Activated CD8-positive, alpha-beta memory T cell treated with anti-CD3 and anti-CD28 coated beads for 1 hour (primary cell): ENCODE measurements at places on chromosomes 3 and 15.

DNA sequence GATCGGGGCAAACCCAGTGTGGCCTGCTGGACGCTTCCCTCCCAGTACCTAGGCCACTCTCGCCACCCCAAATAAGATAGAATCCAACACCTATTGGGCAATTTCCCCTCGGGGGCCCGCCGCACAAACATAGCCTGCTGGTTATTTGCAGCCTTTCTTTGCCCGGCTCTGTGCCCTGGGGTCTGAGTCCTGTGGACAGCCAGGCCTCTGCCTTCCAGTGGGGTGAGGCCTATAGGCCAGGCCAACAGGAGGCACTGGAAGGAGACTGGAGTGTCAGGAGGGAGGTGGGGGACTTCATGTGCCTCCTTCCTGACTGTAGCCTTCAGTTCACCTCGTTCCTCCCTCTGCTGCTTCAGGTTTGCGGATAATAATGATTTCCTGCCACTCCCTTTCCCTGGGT, 47.4 kb upstream of the LDHAL6B start:
- DNase-seq = no peak

DNA sequence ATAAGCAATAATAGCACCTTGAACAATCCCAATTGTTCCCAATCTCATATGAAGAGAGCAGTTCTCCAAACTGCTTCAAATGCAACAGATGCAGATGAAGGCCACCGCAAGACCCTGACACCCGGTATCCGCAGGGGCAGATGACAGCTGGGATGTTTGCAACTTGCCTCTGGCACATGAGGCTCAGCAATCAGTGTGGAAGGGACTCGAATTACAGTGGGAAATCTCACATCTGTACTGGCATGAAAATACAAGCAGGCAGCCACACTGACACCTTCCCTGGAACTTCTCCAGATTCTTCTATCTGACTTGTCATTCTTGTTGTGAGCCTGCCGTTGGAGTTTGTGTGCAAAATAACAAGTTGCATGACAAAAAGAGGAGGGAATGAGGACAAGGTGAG, 68.8 kb downstream of the WDR76 start:
- DNase-seq = no peak

GRCh38 chr3:146839727-146840375, 234.7 kb upstream of the PLSCR5 start:
- DNase-seq = no peak

DNA sequence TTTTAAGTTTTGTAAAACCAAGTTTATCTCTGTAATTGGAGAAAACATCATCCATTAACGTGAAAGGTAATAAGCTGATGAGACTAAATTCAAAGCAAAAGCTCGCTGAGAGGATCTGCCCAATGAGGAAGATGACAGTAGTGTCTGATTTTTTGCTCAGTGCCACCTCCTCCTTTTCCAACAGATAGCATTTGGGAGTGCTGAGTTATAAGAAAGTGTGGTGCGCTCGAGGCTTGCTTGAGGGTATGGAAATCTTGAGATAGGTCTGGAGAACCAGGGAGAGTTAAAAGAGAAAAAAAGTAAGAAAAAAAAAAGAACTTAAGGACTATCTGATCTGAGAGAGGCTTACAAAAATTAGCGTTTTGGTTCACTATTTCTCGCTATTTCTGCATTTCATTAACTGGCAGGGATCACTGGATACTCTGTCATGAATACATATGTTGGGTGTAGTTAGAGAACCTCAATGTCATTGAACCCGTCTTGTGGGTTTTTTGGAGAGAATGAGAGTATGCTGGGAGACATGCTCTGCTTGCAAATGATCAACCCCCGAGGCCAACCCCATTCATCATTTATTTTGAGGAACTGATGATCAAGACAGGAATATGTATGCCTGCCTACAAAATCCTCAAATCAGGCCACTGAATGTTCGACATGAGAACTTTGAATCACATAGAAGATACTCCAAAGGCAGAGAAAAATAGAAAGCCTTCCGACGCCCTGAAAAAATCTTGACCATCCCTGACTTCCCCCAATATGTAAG, 973 bp upstream of the USP13 start:
- no peak for DNase-seq

DNA sequence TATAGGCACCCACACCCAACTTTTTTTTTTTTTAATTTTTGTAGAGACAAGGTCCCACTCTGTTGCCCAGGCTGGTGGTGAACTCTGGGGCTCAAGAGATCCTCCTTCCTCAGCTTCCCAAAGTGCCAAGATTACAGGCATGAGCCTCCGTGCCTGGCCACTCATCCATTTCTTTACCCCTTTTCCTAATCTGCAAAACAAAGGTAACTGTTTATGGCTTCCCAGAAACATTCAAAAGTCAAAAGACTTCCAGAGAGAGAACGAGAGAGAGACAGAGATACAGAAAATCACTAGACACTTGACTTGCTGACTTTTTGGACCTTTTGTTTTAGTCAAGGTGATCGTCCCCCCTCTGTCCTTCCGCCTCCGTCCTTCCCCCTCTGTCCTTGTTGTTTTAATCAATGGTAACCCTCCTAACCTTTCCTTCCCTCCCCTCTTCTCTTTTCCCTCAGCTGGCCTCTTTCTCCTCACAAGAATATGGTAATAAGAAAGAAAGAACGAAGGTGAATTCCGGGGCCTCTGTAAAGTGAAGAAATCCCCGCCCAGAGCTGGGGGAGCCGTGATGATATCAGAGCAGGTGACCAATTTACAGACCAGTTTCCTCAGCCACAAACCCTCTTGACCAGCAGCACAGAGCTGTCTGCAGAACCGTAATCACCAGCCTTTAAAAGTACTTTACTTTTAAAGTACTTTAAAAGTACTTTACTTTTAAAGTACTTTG, 21.9 kb downstream of the KLHL6 start:
- no peak for DNase-seq

DNA sequence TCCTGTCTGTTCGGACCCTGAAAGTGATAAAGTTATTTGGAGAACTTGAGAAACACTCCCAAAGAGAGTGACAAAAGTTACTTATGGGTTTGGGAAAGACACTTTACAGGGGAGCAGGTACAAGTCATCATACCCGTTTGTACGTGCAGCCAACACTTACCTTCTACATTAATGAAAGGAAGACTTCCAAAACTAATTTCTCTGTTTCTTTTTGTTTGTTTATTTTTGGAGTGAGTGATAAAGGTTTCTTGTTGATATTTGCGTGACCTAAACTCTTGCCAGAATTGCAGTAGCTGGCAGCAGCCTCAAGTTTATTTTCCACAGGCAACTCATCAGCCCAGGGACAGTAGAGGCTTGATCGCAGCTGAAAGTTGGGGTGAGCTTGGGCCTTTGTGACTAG, 8.4 kb downstream of the ABHD2 start:
- DNase-seq = no peak

- DNase-seq = no peak
Observed at GRCh38 chr3:14465425-14465824, 63.0 kb downstream of the SLC6A6 start.

DNA sequence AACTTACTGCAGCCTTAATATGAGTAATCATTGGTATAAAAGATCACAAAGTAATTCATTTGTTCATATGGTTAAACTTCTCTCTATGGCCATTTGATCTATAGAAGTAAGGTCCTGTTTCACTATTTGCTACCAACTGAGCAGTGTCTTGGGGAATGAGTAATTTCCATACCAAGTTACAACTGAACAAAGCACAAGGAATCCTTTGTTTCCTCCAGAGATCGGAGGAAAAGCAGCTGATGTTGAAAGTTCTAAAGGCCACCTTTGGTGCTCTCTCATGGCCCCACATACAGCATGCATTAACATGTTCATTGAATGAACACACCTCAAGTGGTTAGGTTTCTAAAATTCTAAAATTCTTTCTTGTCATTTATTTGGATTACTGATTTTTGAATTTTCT, 7.1 kb upstream of the CNTN3 start:
- no peak for DNase-seq

- DNase-seq = no peak
Observed at GRCh38 chr3:189458528-189458927, 172.7 kb upstream of the TP63 start.

GRCh38 chr15:87829332-87830050, 427.0 kb downstream of the NTRK3 start:
- no peak for DNase-seq

DNA sequence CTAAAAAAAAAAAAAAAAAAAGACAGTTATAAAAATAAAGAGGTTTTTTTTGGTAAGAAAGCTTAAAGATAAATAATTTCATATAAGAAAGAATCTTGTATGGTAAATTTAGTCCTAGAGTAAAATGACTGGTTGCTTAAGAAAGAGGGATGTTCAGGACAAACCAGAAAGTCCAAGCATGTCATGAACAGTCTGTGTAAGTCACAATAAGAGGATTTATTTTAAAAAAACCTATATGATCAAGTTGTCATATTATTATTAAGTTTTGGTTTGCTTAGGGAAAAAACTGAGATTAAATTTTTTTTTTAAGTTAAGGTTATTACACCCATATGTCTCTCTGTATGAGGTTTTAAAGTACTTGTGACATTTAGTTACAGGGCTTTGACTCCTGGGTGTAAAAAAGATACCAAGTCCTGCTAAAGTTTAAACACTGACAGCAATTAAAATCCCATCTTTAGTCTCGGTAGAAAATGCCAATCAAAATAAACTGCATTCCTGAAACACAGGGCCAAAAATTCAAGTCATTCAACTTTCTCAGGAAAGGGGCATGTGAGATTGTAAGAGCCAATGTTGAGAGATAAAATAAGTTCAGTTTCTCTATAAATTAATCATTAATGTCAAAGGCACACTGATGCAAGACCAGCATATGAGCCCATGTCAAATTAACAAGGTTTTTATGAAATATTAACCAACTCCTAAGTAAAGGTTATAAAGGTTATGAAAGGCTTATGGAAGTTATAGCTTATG, 8.5 kb upstream of the BDH1 start:
- DNase-seq = no peak

DNA sequence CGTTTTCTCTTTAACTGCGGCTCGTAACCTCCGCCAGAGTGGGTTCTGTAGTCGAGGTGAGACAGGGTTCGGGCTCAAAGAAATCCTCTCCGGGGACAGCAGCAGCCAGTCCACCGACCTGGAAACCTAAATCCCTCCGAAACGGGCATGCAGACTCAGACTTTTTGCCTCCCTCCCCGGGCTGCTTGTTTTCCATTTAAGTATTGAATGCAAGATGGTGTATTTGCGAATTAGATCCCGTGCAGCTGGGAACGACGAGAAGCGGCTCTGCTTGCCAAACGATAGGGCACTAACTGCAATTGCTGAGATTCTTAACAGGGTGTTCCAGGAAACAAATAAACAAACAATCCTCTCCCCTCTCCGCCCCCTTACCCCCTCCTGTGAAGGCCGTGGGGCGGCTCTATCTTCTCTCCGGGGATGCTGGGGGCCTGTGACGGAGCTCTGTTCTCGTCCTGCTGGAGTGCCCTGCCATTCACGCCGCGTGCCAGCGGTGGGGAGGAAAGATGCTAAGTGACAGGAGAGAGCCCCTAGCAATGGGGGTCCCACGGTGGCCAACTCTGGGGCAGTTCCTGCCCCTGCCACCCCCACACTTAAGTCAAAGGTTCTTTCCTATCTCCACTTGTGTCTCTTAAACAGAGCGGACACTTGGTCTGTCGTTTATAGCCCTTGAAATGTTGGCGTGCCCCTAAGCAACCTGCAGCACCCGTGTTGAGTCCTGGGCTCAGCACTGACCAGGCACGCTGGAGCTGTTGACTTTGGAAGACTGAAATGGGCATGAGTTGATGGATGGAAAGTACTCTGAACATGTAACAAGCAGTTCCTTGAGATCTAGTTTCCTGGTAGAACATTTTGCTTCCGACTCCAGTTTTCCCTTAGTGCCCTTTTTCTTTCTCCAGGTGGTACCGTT, 1.3 kb upstream of the ETV5 start:
- DNase-seq = no peak

DNA sequence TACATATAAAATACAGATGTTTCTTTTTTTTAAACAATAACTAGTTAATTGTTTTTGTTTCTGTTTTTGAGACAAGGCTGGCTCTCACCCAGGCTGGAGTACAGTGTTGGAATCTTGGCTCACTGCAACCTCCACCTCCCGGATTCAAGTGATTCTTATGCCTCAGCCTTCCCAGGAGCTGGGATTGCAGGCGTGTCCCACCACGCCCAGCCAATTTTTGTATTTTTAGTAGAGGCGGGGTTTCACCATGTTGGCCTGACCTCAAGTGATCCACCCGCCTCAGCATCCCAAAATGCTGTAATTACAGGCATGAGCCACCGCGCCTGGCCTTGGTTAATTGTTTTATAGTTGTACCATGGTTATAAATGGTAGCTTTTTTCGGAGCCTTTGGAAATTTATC, 72.3 kb downstream of the PIAS1 start:
- DNase-seq = no peak

GRCh38 chr3:171459137-171459941, 866 bp downstream of the TNIK start:
- no peak for DNase-seq

- no peak for DNase-seq
Observed at GRCh38 chr15:72952151-72952550, 100.1 kb upstream of the NEO1 start.

- DNase-seq = no peak
Observed at GRCh38 chr3:49406571-49407565, 4.9 kb downstream of the RHOA start.

GRCh38 chr15:70351391-70351790, 253.7 kb upstream of the TLE3 start:
- no peak for DNase-seq

DNA sequence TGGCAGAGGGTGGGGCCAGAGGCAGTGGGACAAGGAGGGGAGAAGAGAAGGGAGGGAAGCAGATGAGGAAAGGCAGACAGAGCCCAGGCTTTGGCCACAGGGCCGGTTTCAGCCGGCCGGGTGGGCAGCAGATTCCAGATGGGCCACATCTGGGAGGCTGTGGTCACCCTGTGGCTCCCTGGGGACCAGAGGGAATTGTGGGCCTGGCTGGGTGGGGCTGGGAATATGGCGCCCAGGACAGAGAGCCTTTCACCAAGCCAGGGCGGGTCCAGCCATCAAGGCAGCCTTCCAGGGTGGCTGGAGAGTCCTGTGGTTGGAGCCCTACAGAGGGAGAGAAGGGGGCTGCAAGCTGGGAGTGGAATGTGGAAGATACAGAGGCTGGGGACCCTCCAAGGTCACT, 18.9 kb downstream of the PTH1R start:
- DNase-seq = no peak

- DNase-seq = no peak
Observed at GRCh38 chr3:87267953-87268645, 8.3 kb downstream of the POU1F1 start.
